ENCODE measurements at places on chromosomes 7 and 10. TPM values are rescaled to one million over a fixed set of nuclear protein-coding genes. Genes with fewer than 3 reads are reported as not detected.

GRCh38 chr7:158720112-158720511 is 15.5 kb upstream of the NCAPG2 start:
- peaks cover 3% of the 10 kb centered on the region for H3K4me1 ChIP-seq
- no peaks in the 10 kb centered on the region for H3K36me3 ChIP-seq
- H3K27me3 ChIP-seq = peaks cover 28% of the 10 kb centered on the region
- no peak overlapping the region for H3K4me3 ChIP-seq
- no peak for DNase-seq

GRCh38 chr7:116802746-116803152 is 59.6 kb upstream of the CAPZA2 start:
- DNase-seq = peak; percentile 76
- H3K4me1 ChIP-seq = peaks cover 8% of the 10 kb centered on the region
- H3K4me3 ChIP-seq = no peak overlapping the region

DNA sequence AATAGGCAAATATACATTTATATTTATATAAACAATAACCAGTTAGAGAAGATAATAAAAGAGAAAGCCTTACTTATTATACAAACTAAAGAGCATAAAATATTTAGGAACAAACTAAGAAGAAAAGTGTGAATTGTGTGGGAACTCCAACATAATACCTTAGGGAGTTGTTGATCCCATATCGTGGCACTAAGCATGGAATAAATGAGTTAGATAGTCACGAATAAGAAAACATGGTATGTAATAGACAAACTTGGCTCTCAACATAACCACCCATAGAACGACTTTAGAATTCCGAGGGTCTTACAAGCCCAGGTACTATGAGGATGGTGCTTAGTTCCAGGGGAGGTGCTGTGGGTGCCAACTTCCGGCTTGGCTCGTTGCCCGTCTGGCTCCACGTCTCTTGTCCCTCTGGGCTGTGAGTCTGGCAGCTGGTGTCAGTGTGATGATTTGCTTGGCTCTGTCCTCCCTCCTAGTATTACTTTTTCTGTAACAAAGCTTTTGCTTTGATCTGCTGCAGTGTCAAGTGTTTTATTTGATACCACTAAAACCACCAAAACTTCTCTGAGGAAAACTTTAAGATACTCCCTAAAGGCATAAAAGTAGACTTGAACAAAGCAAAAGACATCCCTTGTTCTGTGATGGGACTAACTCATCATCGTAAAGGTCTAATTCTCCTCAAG is 9.5 kb upstream of the RBM20 start:
- peaks cover 20% of the 10 kb centered on the region for H3K27me3 ChIP-seq
- no peaks in the 10 kb centered on the region for H3K36me3 ChIP-seq
- H3K4me1 ChIP-seq = no peaks in the 10 kb centered on the region
- no peak overlapping the region for H3K4me3 ChIP-seq
- DNase-seq = no peak
- H3K27ac ChIP-seq = no peak overlapping the region

GRCh38 chr7:151662251-151662826 is 142.6 kb upstream of the RHEB start:
- no peak overlapping the region for H3K27ac ChIP-seq
- no peak overlapping the region for H3K4me3 ChIP-seq
- peaks cover 3% of the 10 kb centered on the region for H3K4me1 ChIP-seq
- peaks cover 2% of the 10 kb centered on the region for H3K36me3 ChIP-seq

- DNase-seq = no peak
- H3K27me3 ChIP-seq = no peaks in the 10 kb centered on the region
- H3K4me1 ChIP-seq = peaks cover 44% of the 10 kb centered on the region
- H3K36me3 ChIP-seq = peaks cover 74% of the 10 kb centered on the region
Observed at GRCh38 chr7:26183545-26184280, 16.8 kb downstream of the HNRNPA2B1 start.

DNA sequence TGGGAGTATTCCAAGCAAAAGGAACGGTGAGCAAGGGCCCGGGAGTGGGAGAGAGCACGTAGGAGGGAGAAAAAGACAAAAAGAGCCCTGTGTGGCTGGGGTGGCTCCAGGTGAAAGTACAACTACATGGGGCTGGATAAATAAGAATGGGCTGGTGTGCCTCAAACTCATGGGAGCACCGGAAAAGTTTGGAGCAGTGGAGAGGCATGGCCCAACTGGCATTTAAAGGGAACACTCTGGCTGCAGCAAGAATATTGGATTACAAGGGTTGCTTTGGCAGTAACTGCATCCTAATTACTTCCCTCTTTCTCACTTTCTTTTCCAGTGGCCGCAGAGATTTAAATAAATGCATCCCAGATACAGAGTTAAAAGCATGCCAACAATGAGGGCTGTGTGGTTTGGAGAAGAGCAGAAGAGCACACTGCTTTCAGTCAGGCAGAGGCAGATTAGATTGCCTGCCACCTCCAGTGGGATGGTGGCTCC is 39.1 kb upstream of the HERPUD2 start:
- H3K27me3 ChIP-seq = peaks cover 19% of the 10 kb centered on the region
- no peak for DNase-seq
- no peaks in the 10 kb centered on the region for H3K36me3 ChIP-seq
- no peak overlapping the region for H3K4me3 ChIP-seq

DNA sequence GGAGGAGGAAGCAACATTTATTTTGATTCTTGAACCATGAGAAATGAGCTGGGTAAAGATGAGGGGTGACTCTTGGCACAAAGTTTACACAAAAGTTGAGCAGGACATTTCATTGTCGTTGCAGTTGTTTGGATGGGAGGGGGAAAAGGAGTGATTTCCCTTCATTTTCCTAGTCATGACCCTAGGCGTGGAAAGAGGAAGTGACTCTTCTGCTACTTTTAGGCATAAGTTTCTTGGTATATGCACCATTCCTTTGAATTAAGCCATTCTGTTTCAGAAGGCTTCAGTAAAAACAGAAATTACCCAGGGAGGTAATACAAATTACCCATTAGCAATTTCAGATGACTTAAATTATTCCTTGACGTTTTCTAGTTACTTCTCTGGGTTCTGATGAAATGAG is 113.9 kb upstream of the FAM171A1 start:
- DNase-seq = no peak
- H3K4me3 ChIP-seq = no peak overlapping the region
- no peaks in the 10 kb centered on the region for H3K4me1 ChIP-seq
- no peaks in the 10 kb centered on the region for H3K36me3 ChIP-seq

DNA sequence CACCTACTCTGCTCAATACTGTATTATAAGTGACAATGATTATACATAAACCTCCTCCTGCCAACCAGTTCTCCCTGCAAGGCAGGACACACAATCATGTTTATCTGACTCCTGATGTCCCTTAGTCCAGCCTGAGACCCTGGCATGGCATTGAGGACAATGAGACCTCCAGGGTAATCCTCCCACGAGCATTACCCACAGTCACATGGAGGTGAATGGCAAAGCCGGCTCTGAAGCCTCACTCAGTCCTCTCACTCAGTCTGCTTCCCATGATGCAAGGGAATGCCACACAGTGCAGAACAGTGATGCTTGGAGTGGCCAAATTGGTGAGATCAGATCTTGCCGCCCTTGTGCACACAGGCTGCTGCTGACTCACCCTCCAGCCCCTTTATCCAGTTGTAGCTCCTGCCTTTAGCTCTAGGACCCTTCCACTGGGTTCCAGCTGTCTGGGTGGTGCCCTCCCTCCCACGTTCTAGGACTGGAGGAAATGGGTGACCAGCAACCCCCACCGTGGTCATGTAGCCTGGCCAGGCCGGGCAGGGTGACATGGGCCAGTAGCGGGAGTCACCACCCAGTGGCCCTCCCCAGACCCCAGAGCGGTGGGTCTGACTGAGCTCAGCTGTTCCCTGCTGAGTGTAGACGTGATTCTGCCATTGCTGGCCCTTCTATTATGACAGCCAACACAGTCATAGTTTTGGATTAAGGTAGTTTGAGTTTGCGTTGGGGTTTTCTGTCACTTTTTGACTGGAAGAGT is 5.5 kb upstream of the ADCY1 start:
- H3K36me3 ChIP-seq = no peaks in the 10 kb centered on the region
- no peak overlapping the region for H3K27ac ChIP-seq
- H3K4me1 ChIP-seq = peaks cover 5% of the 10 kb centered on the region
- H3K27me3 ChIP-seq = peaks cover 27% of the 10 kb centered on the region
- DNase-seq = no peak

GRCh38 chr10:98321186-98321780 is 53.3 kb upstream of the LOXL4 start:
- no peaks in the 10 kb centered on the region for H3K4me1 ChIP-seq
- DNase-seq = no peak
- H3K27ac ChIP-seq = no peak overlapping the region
- no peak overlapping the region for H3K4me3 ChIP-seq
- peaks cover under 1% of the 10 kb centered on the region for H3K27me3 ChIP-seq

Gene TSPAN13
- total RNA-seq = 1.1 TPM

Gene SPDYE2B
- total RNA-seq = not detected

- peaks cover 27% of the 10 kb centered on the region for H3K27me3 ChIP-seq
- no peak for DNase-seq
- no peaks in the 10 kb centered on the region for H3K36me3 ChIP-seq
- no peak overlapping the region for H3K4me3 ChIP-seq
- no peak overlapping the region for H3K27ac ChIP-seq
- no peaks in the 10 kb centered on the region for H3K4me1 ChIP-seq
Observed at GRCh38 chr10:68137171-68137570, 27.9 kb downstream of the MYPN start.
